ENCODE measurements at places on chromosomes 5 and 9.

- peak; percentile 82 for DNase-seq
Observed at GRCh38 chr9:87557996-87558395, 60.3 kb downstream of the DAPK1 start.

- no peak for DNase-seq
Observed at GRCh38 chr5:58145397-58145934, 314.4 kb downstream of the PLK2 start.

- DNase-seq: no peak
Observed at GRCh38 chr9:132833550-132834121, 44.4 kb downstream of the AK8 start.

GRCh38 chr9:15961217-15961616, 408.4 kb downstream of the CCDC171 start:
- DNase-seq: no peak

DNA sequence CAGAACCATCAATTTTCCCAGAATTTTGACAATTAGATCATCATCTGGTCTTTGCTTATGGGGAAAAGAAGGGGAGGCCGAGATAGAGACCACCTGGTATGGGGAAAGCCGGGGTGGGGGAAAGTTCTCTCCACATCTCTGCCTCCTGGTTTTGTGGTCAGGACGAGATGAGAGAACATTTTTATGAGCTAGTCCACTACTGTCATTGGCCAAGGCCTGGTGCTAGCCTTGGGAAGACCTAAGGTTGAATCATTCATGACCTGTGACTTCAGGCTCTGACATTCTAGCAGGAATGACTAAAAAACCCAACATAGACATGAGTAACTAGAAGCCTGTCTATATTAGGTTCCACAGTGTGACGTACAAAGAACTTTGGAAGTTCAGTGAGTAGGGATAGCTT, 135.2 kb downstream of the PTTG1 start:
- DNase-seq: no peak

DNA sequence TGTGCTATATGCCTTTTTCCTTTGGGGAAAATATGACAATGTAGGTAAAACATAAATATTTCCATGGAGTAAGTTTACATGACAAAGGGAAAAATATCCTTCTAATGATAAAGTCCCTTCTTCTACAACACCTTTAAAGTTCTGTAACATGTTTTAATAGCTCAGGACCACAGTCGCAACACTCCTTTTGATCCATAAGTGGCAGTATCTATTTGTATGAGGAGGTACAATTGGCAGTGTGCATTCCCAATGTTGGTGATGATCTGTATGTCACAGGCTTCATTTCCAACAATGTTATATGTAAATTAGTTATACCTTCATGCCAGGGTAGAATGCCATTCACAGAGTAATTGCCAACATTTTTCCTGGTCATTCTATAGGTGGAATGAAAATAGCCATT, 127.1 kb upstream of the CCNH start:
- no peak for DNase-seq

GRCh38 chr9:128193469-128194096, 2.2 kb upstream of the CIZ1 start:
- no peak for DNase-seq

- no peak for DNase-seq
Observed at GRCh38 chr5:168654211-168654721, 75.1 kb upstream of the PANK3 start.

All from GM12865 (cell line).